ENCODE measurements at places on chromosomes 7 and 10.

DNA sequence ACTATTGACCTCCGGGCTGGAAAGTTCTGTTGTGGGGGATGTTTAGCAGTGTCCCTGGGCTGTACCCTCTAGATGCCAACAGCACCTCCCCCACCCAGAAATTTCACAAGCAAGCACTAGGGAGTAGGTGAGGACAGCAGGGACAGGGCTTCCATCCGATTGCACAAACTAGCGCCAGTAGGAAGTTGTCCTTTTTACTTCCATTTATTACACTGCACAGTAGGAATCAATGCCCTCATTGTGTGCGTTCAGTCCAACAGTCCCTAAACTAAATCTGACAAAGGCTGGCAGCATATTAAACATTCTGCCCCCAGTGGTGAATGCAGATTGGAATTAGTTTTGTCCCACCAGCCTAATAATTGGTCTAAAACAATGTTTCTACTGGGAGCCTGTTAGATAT lies 6.4 kb upstream of the SOSTDC1 start:
- no peak for DNase-seq

- DNase-seq = no peak
These were observed 42.7 kb upstream of the BRAF start for GRCh38 chr7:140967438-140967837.

DNA sequence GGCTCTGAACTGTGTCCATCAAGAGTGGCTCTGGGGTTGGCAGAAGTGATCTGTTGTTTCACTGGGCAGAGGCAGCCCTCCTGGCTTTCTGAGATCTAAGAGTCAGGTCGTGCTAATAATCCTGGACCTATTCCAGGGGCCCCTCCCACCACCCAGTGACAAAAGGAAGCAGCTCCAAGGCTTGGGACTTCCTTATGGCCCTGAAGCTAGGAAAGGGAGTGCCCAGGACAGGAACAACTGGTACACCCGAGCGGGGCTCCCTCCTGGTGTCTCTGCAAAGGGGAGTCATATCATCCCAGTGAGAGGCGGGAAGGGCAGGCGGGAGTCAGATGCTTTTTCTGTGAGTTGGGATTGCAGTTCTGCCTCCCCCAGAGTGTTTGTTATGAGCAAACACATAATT lies 32.3 kb downstream of the RPS24 start:
- no peak for DNase-seq

DNA sequence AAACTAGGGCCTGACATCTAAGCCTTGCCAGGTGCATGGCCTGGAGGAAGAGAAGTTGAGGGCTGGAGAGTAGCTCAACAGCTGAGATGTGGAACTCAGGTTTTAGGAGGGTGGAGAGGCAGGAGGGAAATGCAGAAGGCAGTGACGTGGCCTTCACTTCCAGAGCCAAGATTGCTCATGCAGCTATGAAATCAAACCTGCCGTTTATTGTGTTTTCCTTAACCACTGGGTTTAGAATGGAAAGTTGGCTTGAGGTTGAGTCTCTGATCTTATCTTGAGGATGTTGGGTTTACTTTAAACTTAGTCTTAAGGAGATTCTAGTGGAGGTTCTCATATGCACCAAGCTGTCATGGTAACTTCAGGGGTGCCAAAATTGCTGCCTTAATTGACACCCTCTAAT lies 178.6 kb downstream of the SORCS3 start:
- DNase-seq = no peak

DNA sequence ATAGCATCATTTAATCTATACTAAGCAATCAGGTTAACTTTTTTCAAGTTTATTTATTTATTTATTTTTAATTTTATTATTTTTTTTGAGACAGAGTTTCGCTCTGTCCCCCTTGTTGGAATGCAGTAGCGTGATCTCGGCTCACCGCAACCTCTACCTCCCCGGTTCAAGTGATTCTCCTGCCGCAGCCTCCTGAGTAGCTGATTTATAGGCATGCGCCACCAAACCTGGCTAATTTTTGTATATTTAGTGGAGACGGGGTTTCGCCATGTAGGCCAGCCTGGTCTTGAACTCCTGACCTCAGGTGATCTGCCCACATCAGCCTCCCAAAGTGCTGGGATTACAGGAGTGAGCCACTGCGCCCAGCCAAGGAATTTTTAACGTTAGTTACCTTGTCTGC lies 635 bp upstream of the MYPN start:
- DNase-seq = no peak

DNA sequence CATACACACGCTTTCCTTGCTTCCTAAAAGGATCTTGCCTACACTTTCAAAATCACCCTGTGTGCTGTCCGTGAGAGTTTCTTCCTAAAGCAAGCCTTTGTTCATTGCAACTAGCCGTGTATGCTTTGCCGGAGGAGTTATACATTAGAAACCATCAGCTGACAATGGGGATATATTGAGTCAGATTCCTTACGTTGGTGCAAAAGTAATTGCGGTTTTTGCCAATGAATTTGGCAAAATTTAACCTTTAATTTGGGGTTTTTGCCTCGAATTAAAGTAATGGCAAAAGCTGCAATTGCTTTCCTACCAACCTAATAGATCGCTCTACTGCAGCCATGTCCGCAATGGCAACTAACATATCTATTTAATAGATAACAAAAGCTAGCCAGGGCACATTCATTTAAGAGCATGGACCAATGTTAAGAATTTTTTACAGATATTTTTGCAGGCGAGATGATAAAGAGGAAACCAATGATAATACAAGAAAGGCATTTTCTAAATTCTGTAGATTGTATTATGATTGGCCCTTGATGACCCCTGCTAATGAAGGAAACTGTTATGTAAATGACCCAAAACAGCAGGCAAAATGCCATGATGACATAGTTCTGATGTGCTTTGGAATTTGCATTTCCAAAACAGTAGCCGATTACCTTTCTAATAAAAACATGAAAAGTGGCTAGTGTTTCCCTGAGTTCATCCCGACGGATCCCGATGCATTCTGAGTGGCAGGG lies 184.8 kb upstream of the NRP1 start:
- no peak for DNase-seq

DNA sequence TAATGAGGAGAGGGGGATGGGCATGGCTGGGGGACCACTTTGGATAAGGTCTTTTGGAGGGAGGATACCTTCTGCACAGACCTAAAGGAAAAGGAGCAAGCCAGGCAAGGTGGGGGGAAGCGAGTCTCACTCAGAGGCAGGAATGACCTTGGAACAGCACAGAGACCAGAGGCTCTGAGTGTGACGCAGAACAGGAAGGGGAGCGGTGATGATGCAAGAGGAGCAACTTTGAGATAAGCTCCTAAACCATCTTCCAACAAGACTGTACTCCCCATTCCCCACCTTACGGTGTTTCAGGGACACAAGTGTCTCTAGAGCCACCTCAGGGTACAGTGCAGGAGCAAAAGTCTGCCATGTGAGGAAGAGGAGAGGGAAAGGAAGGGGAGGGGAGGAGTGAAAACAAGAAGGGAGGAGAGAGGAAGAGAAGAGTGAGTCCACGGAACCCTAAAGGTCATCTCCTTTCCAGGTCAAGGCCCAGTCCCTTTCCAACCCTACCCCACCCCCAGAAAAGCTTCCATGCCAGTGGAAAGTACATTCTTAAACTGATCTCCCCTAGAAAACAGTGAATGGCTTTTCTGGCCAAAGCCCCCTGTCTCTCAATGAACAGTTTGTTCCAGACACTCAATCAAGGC lies 54.1 kb downstream of the JAZF1 start:
- DNase-seq = peak; percentile 30

DNA sequence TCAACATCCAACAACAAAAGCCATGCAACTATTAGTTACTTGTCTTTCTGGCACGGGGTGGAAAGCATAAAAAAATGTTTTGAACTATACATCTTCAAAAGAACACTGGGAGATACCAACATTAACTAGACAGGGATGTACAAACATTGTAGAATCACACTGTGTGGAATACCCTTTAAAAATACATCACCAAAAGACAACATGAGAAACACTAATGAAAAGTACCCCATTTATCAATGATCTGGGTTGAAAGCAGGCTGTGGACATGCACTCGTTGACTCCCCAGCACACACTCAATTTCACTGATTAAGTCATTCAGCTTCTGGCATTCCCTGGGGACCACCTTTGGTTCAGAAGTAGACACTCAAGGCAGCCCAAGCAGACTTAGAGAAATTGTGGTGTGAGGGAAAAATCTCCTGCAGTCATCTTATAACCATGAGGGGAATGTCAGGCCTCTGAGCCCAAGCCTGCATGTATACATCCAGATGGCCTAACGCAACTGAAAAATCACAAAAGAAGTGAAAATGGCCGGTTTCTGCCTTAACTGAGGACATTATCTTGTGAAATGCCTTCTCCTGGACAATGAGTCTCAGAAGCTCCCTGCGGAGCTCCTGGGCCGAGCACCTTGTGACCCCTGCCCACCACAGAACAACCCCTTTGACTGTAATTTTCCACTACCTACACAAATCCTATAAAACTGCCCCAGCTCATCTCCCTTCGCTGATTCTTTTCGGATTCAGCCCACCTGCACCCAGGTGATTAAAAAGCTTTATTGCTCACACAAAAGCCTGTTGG lies 53.0 kb downstream of the CACUL1 start:
- DNase-seq = no peak

- DNase-seq = no peak
These were observed 26.9 kb downstream of the MYPN start for GRCh38 chr10:68135922-68136792.

GRCh38 chr7:132526111-132526740 lies 50.0 kb downstream of the PLXNA4 start:
- peak; percentile 50 for DNase-seq

GRCh38 chr7:25238066-25238725 lies 9.9 kb upstream of the NPVF start:
- DNase-seq = no peak

GRCh38 chr7:56092789-56093531 lies at the start of gene PHKG1:
Gene PHKG1, minus strand, starts transcription at chr7:56092952. Its CDS starts 4,011 bp downstream, at chr7:56088941.
- DNase-seq = no peak

Data from inflammatory macrophage treated with lipopolysaccharide for 4 hours (primary cell).